ENCODE measurements at places on chromosomes 16 and 17. TPM values are rescaled to one million over a fixed set of nuclear protein-coding genes. Genes with fewer than 3 reads are reported as not detected.

DNA sequence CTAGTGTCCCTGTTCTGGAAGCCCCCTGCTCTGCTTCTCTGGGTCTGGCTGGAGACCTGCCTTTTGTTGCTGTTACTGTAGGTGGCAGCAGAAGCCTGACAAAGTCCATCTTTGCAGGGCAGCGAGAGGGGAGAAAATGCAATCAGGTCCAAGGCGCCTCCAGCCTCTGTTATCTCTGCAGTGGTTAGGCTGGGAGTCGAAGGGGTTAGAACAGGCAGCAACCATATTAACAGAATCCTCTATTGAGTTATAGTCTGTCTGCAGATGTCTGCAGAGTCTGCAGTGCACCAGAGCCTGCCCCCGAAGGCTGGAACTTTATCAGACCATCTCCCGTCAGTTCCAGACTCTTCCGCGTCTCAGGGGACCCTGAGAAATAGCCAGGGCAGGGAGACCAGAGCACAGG, 404.9 kb upstream of the EEF2KMT start:
- DNase-seq, result peak; percentile 63

- peak; percentile 36 for DNase-seq
Observed at GRCh38 chr17:18362698-18363100, 651 bp downstream of the SHMT1 start.

DNA sequence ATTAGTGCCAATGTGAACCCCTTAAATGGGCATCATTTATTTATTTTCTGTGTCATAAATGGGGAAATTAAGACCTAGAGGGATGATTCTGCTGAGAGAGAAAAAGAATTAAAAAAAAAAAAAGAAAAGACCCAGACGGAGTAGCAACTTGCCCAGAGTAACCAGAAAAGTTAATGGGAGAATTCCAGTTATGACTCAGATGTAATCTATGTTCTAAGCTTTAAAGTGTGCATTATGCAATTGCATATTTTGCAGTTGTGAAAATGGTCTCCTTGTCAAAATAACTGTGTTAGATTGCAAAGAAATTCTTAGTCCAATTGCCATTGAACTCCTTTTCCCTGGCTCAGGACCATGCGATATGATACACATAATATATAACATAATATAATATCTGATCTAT, 38.6 kb upstream of the TBX2 start:
- no peak for DNase-seq

CBX2 gene
- total RNA-seq, result 14.1 TPM
